ENCODE measurements at places on chromosomes 7 and 10.
A peak's percentile ranks its signal among the peaks of the same experiment; 100 is the strongest.

- DNase-seq = no peak
Observed at GRCh38 chr7:38000272-38000671, 79.8 kb downstream of the EPDR1 start.

GRCh38 chr10:113517165-113517900 is 35.5 kb upstream of the HABP2 start:
- DNase-seq = no peak

GRCh38 chr7:29078311-29079260 is 67.8 kb downstream of the CPVL start:
- no peak for DNase-seq

- DNase-seq = no peak
Observed at GRCh38 chr7:92671505-92672169, 81.4 kb upstream of the FAM133B start.

DNA sequence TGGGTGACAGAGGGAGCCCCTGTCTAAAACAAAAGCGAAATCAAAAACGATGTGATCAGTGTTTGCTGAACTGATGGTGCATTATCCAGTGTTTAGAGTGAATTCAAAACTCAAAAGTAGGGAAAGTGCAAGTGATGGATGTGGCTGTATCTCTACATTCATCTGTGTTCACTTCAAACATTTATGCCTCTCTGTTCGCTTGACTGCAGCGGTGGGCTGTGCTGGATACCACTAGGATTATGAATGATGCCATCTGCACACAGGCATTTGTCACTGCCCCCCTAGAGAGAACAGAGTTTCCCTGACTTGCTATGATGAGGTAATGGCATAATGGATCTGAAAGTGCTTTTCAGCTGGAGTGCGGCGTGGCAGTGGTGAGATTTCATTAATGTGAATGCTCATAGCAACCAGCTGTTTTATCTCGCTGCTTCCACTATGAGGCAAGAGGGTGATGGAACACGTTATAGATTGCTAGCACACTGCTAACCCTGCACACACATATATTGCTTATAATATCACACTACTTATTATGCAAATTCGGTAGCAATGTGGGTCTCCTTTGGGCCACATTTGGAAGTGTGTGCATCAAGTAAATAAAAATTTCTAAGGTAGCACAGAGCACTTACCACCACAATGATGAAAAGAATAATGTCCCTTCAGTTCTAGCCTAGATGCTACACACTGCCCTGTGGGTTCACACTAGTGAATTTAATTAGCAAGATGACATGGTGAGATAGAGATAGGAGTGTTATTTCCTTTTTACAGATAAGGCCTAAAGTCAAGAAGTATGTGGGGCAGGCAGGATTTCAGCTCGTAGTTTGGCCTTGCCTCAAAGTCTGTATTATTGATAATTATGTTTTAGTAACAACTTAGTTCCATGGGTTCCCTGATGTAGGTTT is 164.7 kb downstream of the CAMK1D start:
- no peak for DNase-seq

- DNase-seq = no peak
Observed at GRCh38 chr7:134730411-134730829, 49.0 kb upstream of the CALD1 start.

- no peak for DNase-seq
Observed at GRCh38 chr10:96125142-96125515, 5.0 kb upstream of the ZNF518A start.

GRCh38 chr7:107427462-107427861 is 42.4 kb upstream of the GPR22 start:
- no peak for DNase-seq

- DNase-seq = no peak
Observed at GRCh38 chr7:74665296-74665938, 7.9 kb downstream of the GTF2I start.

DNA sequence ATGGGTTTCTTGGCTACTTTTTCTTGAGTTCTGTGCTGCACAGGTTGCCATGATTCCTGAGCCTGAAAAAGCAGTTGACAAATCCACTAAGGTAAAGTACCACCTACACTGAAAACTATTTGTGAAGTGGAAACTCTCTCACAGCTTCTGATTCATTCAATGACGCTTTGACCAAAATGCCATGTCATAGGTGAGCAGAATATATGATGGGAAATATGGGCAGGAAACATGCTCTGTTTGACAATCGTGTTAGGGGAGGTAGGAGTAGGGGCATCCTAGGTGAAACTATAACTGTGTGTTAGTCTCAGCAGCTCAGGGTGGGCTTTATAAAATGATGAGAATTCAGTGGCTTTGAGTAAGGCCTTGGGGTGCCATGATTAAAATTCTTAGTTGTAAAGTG is 69.6 kb upstream of the ELMO1 start:
- DNase-seq = no peak

DNA sequence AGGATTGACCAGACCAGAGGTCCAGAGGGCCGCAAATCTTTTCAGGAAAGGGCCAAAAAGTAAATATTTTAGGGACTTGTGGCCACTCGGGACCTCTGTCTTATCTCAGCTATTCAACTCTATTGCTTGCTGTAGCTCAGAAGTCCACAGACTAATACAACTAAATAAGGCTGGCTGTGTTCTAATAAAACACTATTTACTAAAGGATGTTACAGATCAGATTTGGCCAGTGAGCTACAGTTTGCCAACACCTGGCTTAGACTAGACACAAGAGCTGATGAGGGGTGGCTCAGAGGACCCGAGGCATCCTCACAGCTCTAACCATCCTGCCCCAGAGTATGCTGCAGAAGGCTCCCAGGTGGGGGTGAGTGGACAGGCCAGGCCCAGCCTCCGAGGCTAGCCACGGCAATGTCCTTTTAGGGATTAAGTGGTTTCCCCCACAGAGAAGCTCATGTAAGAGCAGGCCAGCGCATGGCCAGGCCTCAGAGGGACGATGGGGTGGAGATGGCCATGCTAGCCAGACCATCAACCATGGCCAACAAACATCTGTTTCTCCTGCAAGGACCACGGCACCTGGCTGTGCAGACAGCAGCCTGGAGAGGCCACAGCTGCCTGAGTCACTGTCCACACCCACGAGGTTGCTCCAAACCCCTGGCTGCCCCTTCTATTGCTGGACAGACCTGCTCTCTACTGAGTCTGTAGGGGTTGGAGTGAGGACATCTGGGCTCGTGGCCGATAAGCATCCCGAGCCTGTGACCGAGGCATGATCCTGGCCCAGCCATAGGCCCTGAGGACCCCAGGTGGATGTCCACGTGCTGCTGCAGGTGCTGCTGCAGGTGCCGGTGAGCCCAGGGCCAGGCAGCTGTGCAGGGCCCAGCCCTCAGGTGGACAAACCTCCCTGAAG is 76.5 kb downstream of the AFAP1L2 start:
- no peak for DNase-seq

- DNase-seq = peak; percentile 76
Observed at GRCh38 chr10:119103903-119104653, at the start of gene DENND10. TSS of gene DENND10 (plus strand) at chr10:119104113. CDS start at chr10:119104143, 30 bp downstream.

DNA sequence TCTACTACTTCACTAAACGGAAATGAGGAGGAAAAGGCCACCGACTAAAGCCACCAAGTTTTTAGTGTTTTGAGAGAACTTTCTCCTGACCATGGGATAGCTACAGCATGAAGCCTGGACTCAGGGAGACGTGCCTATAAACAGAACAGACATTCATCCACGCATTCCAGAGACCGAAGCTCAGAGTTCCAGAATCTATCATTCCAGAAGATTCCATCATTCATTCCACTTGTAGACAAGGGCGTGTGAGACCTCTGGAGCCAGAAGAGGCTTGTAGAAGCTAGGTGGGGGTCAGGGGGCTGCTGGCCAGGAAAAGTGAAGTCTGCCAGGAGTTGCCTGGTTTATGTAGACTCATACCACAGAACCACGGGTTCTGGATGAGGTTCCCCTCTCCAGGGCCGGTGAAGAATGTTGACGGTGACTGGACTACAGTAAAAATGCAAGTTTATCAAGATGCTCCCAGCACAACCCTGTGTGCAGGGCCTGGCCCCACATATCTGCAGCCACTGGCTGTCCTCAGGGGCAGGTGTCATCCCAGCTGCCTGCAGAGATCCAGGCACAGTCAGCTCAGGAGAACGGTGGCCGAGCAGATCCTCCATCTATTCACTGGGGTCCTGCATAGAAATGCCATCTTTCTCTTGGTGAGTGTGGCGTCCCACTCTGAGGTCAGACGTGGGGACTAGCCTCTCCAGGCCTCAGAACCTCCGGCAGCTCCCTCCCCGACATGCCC is 215.7 kb downstream of the USP6NL start:
- no peak for DNase-seq

- DNase-seq = no peak
Observed at GRCh38 chr10:101780187-101780817, 2.9 kb downstream of the NPM3 start.

DNA sequence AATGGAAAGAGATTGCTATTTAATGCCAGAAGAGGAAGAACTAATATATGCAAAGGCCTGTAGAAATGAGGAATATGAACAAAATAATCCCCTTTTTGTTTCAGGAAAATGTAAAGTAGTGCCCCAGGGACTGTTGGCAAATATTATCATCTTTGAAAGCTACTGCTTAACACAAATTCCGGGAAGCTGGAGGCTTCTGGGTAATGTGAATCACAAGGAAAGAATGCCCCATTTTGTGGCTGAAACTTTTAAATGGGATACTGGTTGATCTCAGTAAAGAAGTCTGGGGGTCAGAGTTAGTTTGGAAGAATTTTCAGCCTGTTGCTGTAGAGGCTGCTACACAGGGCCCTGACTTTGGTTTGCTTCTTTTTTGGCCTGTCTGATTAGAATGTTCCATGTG is 141.0 kb downstream of the PTEN start:
- no peak for DNase-seq

GRCh38 chr10:28997734-28998133 is 291.1 kb upstream of the LYZL1 start:
- DNase-seq = no peak

DNA sequence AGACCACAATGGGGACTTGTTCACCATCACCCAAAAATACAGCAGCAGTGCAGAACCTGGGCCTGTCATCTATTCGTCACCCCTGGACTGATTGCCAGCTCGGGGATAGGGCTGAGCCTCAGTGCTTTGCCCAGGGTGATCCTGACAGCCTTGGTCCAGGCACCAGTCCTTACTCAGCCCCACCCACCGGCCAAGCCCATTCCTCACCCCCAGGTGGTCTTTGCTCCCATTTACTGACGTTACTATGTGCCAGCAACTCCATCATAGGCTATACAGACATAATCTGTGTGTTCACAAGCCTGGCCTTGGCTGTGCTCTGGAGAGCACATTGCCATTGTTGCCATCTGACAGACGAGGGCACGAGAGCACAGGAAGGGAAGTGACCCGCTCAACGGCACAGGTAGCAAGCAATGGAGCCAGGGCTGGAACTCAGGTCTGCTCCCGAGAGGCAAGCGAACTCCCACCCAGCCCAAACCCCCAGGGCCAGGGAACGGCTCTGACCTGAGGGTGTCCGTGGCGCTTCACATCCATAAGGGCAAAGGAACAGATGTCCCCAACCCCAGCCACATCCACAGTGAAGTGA is 6.8 kb downstream of the ATG9B start:
- DNase-seq = no peak

DNA sequence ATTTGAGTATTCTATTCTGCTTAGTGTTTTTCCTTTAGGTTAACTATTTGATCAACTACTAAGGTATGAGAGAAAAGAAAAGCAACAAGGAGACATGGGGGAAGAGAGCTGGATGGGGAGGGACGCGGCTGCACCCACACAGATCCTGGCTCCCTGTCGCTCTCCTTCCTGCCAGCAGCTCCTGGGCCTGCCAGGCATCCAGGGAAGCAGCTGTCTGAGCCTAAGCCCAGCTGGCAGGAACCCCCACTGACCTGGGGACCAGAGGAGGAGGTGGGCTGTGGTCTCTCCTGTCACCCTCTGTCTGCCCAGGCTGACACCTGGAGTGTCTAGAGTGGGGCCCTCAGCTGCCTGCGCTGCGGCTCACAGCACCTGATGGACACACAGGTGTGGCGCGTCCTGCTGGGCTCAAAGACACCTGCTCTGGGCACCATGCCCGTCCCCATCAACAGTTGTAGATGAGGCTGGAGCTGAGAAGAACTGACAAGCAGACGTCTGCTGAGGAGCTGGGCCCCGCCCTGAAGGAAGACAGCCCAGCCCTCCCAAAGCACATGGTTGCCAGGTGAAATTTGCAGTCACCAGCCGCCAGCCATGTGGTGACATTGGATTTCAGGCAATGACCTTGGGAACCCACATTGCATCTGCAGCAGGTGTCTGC is 207.9 kb downstream of the PLXNA4 start:
- no peak for DNase-seq

GRCh38 chr10:32413513-32413912 is 32.4 kb upstream of the CCDC7 start:
- DNase-seq = no peak

DNA sequence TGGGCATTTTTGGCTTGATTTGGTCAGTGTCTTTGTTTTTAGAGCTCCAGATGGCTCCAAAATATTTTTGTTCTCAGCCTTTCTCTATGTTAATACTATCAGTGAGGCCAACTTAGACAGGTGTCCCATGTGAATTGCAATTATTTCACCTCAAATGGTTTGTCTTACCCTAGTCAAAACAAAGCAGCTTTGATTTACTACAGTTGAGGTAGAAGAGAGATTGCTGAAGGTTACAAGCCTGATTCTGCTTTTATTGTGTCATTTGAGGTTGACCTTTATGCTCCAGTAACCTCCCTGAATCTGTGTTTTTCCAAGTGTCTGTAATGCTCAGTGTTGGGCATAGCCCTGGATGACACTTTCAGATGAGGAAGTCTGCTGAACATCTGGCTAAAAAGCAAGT is 882.9 kb downstream of the NRG3 start:
- no peak for DNase-seq

DNA sequence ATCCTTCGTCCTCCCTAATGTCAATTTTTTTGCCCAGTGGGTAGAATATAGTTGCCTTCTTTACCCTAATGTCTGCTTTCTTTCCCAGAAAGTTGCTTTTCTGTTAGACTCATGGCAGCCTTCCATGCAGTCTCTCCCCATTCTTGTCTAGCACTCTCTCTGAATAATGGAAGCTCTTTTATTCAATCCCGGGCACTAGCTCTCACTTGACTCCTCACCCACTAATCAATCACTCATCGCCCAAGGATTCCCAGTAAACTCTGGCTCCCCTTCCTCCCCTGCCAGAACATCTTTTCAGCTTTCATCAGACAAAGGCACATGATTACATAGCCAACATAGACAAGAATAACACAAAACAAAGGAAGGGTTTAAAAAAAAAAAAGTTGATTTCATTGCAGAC is 100.2 kb upstream of the RELN start:
- DNase-seq = no peak

GRCh38 chr7:75992083-75992755 is 2.2 kb downstream of the TMEM120A start:
- DNase-seq = no peak
